DMS79 treated with DMSO at 0.1 percent for 48 hours (cell line): ENCODE measurements at places on chromosomes 3 and 15.
A peak's percentile ranks its signal among the peaks of the same experiment; 100 is the strongest.

DNA sequence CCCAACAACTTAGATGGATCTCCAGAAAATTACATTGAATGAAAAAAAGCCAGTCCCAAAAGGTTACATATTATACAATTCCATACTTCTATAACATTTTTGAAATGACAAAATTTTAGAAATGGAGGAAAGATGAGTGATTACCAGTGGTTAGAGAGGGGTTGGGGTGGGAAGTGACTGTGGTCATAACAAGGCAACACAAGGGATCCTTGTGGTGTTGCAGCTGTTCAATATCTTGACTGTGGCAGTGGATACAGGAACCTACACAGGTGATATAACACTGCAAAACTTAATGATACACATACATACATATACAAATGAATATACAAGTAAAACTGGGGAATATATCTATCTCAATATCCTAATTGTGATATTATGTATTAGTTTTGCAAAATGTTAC lies 9.6 kb downstream of the GOLGB1 start:
- DNase-seq: no peak

DNA sequence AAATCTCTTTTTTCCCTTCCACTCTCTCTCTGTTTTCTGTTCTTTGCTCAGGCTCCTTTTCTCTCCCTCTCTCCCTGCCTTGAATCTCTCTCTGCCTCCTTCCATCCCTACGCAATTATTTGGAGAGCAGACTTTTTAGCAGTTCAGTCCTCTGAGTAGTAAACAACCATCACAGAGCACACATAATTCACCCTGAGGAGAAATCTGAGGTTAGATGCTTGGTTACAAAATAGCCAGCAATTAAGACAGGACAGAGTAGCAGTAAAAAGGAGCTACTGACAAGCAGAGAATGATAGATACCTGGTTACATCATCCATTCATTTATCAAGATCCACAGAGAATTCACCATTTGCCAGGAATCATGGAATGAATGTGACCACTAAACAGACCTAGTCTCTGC lies 25.5 kb downstream of the SLC9A9 start:
- DNase-seq: no peak

DNA sequence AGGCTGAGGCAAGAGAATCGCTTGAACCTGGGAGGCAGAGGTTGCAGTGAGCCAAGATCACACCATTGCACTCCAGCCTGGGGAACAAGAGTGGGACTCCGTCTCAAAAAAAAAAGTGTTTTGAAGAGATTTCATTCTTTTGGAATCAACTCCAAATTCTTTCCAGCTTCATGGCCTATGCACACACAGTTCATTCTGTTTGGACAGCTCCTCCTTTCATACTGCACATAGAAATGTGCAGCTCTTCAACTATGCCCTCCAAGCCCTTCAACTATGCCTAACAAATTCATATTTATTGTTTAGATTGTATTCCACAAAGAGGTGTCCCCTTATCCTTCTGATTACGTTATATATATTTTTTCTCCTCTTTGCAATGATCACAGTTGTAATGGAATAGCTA lies 4.2 kb downstream of the TP53BP1 start:
- DNase-seq: no peak

DNA sequence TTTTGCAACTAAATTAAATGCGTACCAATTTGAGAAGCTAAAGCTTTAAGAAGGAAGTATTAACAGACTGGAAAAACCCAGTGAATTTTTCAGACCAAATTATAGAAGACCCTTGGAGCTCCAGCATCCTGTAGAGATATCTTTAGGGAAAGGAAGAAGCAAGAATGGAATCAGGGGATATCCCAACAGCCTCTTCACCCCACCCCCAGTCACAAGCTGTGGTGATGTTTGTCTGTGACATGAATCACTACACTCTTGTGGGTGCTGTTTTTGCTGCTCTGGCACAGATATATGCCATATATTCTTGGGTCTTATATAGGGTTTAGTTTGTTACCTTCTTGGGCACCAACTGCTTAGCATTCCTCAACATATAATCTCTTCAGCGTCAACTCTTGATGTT lies 78.5 kb upstream of the BCL6 start:
- no peak for DNase-seq

DNA sequence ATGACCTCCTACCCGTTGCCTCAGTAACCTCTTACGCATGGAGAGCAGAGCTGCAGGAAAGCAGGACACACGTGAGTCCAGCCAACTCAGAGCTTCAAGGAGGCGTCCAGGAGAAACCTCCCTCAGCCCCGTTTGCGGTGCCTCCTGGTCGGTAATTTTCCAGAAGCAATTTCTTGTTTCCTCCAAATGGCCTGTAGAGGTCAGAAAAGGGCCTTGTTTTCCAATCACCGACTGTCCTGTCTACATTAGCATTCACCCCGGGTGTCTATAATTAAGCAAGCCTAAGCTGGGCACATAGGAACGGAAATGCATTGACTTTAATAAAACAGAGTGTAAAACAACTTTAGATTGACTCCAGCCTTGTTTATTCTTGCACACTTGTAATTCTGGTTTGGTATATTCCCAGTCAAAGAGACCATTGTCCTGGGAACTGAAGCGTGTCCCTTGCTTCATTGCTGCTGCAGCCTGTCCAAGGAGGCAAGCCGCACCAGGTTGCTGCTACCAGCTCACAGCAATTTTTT lies 836.2 kb downstream of the AGBL1 start:
- peak; percentile 0 for DNase-seq

GRCh38 chr15:90519688-90520087 lies 10.0 kb upstream of the CRTC3 start:
- no peak for DNase-seq

- no peak for DNase-seq
These were observed 2.2 kb downstream of the WDR6 start for GRCh38 chr3:49009396-49009795.

DNA sequence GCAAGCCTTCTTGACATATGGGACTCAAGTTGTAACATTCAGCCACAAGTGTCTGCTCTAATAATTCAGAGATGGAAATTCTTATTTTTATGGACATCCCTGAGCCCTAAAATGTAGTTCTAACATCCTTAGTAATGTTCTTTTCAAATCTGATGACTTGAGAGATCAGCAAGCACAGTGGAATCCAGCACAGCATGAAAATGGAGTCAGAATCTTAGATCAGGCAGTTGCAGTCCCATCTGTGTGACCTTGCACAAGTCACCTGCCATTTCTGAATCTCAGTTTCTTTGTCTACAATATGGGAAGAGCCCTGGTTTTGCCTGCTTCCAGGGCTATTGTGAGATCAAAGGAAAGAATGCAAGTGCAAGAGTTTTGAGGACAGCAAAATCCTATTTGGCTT lies 183.9 kb upstream of the LPP start:
- DNase-seq: no peak

DNA sequence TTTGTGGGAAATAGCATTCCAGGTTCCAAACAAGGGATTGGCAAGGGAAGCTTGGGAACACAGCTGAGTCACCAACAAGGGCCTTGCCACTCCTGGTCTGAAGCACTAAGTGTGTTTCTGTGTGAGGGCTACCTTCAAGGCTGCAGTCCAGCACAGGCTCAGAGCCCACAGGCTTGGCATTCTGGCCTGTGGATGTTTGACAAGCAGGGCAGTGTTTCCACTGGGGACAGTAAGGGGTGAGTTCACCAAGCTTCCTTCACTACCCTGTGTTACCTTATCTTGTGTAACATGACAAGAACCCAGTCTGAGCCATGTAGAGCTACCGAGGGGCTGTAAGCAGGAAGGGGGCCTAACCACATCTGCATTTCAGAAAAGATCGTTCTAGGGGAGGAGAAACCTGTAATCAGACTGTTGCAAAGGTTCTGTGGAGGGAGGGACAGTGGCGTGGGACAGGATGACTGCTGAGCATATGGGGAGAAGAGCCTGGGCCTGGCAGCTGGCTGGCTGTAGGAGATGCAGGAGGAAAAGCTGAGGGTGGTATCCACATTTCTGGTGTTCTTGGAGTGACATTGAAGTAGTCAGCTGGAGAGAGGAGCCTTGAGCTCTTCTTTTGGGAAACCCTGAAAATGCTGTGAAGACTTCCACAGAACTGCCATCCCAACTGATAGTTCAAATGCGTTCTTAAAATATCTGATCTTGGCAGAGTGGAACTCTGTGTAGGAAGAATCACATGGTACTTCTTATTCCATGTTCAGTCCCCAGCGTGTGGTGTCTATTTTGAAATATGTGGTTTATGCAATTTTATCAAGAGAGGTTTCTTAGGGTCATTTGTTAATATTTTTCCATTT lies 61.3 kb downstream of the CTDSPL start:
- no peak for DNase-seq

GRCh38 chr3:136152963-136153362 lies 43.2 kb downstream of the MSL2 start:
- DNase-seq: no peak

- no peak for DNase-seq
These were observed 365 bp upstream of the GTF2A2 start for GRCh38 chr15:59657635-59658125.
